ENCODE measurements at places on chromosomes 4 and X.
A peak's percentile ranks its signal among the peaks of the same experiment; 100 is the strongest.

DNA sequence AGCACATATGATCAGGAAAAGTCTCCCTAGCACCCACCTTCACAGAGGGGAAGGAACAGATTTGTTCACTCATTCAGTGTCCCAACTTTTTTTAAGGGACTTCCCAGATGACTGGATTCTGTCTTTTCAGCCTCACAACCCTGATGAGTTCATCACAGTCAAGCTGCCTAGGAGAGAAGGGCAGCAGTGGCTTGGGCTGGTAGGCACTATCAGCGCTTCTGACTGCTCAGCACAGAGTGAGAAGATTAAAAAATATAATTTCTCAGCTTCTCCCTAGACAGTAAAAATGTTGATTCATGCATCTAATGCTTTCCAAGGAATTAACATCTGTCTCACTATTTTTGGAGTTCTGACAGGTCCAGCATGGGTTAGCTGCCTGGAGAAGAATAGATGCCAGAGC, 328.2 kb downstream of the DTHD1 start:
- no peak overlapping the region for H3K4me3 ChIP-seq
- DNase-seq = no peak
- H3K36me3 ChIP-seq = no peaks in the 10 kb centered on the region
- H3K27me3 ChIP-seq = no peaks in the 10 kb centered on the region

DNA sequence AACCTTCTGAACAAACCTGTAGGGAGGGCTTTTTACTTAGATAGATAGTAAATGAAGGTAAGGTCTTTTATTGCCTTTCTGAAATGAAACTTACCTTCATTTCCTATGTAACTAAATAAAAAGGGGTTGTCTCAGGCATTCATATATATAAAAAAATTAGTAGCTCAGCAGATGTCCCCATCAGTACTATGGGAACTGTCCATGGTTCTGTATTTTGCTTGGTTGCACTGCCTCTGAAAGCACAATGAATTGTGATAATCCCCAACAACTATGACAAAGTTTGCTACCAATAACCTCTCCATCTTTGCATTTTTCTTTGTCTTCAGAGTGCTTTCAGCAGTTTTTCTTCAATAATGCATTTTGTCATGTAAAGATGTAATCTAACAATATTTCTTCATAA, 222.4 kb downstream of the SLIT2 start:
- H3K27me3 ChIP-seq = peaks cover 2% of the 10 kb centered on the region
- no peaks in the 10 kb centered on the region for H3K36me3 ChIP-seq
- H3K4me1 ChIP-seq = no peaks in the 10 kb centered on the region
- DNase-seq = no peak
- no peak overlapping the region for H3K4me3 ChIP-seq

- no peaks in the 10 kb centered on the region for H3K27me3 ChIP-seq
- no peak overlapping the region for H3K27ac ChIP-seq
- H3K4me1 ChIP-seq = no peaks in the 10 kb centered on the region
- no peaks in the 10 kb centered on the region for H3K36me3 ChIP-seq
These were observed 1513.2 kb downstream of the ARAP2 start for GRCh38 chr4:34731070-34731469.

DNA sequence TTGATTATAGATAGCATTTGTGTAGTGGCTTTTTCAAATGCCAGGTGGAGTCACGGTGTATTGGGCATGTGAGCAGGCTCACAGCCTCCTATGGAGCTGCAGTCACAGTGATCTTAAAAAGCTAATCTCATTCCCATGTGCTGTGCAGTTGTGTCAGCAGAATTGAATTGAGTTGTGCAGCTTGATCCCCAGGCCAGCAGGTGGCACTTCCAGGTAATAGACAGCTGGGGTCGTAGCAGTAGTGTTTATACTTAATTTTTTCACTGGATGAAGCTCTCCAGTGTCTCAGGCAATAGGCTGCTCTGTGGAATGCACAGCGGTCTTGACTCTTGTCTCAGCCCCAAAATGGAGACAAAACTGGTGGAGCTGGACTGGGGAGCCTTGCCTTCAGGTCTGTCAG, 1028.1 kb downstream of the SH3BGRL start:
- no peaks in the 10 kb centered on the region for H3K36me3 ChIP-seq
- no peak overlapping the region for H3K27ac ChIP-seq

DNA sequence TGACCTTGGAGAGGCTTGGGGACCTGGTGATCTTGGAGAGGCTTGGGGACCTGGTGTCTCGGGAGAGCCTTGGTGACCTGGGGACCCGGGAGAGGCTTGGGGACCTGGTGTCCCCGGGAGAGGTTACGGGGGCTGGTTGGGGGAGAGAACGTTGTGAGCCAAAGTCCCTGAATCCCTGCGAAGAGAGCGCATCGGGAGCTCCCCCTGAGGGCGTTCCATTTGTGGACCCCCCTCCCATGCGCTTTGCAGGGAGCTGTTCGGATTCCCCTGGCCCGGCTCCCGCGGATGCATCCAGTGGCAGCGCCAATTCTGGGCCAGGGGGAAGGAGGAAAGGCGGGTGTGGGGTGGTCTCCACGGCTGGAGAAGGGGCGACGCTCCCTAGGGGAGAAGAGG, 13.3 kb downstream of the SHOX start:
- H3K27ac ChIP-seq = no peak overlapping the region
- H3K36me3 ChIP-seq = no peaks in the 10 kb centered on the region
- DNase-seq = no peak
- no peaks in the 10 kb centered on the region for H3K4me1 ChIP-seq
- H3K4me3 ChIP-seq = no peak overlapping the region
- peaks cover 11% of the 10 kb centered on the region for H3K27me3 ChIP-seq

DNA sequence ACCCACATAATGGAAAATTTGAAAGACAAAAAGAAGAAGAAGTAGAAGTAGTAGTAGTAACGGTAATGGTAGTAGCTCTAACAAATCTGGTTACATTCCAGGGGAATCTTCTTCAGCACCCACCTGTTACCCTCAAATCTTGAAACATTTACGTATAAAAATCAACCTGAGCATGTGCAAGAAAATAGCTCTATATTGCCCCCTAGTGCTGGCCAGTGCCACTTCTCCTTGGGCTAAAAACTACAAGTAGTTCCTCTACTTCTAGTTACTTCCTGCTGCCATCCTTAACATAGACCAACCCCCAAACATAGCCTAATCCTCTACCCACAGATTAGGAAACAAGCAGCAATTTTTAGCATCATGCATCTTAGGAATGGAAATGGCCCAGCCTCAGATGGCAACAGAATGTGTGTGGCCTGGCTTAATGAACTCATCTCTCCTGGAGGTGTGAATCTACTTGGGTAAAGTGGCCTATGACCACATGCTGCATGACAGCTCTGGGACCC, 3.1 kb downstream of the PDGFC start:
- H3K27ac ChIP-seq = no peak overlapping the region
- H3K4me3 ChIP-seq = no peak overlapping the region
- no peaks in the 10 kb centered on the region for H3K4me1 ChIP-seq
- no peak for DNase-seq

GRCh38 chr4:34181311-34181841, 2062.9 kb downstream of the ARAP2 start:
- DNase-seq = no peak
- no peaks in the 10 kb centered on the region for H3K36me3 ChIP-seq
- no peak overlapping the region for H3K4me3 ChIP-seq
- no peak overlapping the region for H3K27ac ChIP-seq
- H3K27me3 ChIP-seq = no peaks in the 10 kb centered on the region

DNA sequence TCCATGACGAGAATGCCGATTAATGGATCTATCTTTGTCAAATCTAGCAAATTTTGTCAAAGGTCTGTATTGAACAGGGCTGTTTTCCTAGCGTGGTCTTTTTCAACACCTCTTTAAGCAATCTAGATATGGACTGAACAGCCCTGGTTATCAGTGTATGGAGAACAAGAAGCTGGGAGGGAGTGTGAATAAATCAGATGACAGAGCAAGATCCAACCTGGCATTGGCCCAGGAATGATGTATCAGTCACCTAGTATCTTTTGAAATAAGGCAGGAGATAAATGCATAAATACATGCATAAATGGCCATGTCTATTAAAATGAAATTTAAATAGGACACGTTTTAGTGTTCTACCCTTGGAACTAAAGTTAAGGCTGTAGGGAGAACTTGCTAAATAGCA, 15.7 kb upstream of the AP1S2 start:
- H3K27me3 ChIP-seq = no peaks in the 10 kb centered on the region
- H3K4me3 ChIP-seq = no peak overlapping the region
- H3K36me3 ChIP-seq = peaks cover 2% of the 10 kb centered on the region
- DNase-seq = no peak
- H3K4me1 ChIP-seq = peaks cover 5% of the 10 kb centered on the region
- H3K27ac ChIP-seq = no peak overlapping the region

DNA sequence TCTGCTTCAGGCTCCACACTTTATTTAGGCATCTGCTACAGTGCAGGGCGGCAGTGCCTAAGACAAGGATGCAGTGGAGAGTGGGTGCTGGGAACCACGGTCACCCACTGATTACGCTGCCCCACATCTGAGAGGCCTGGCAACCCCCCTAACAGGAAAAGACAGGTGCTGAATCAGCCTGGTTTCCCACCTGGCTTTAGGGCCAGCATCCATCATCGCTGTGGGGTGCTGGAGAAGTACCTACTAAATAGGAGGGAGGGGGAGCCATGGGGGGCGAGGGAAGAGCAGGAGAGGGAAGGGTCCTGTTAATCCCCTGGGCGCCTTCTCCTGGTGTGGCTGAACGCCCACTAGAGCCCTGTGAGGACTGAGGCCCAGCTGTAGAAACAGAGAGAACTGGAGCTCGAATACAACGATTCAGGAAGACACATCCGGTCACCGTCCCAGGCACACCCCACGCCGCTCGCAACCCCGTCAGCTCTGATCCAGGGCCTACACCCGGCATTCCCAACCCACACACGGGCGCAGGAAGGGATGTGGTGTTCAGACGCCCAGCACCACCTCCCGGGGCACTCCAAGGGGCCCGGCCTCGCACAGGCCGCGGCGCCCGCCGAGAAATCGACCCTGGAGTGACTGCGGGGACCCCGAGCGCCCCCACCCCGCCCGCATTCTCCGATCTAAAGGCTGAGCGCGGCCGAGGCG, 554 bp downstream of the DCTD start:
- H3K27ac ChIP-seq = peak overlapping the region; percentile 83
- H3K4me3 ChIP-seq = peak overlapping the region; percentile 84
- no peaks in the 10 kb centered on the region for H3K27me3 ChIP-seq
- DNase-seq = peak; percentile 34
- peaks cover 20% of the 10 kb centered on the region for H3K36me3 ChIP-seq
- H3K4me1 ChIP-seq = peaks cover 27% of the 10 kb centered on the region

- no peaks in the 10 kb centered on the region for H3K36me3 ChIP-seq
- no peak overlapping the region for H3K27ac ChIP-seq
- no peaks in the 10 kb centered on the region for H3K4me1 ChIP-seq
- H3K27me3 ChIP-seq = no peaks in the 10 kb centered on the region
- H3K4me3 ChIP-seq = no peak overlapping the region
- DNase-seq = no peak
These were observed 9.1 kb downstream of the CHRDL1 start for GRCh38 chrX:110786486-110786885.

- no peaks in the 10 kb centered on the region for H3K4me1 ChIP-seq
- no peak overlapping the region for H3K27ac ChIP-seq
- no peaks in the 10 kb centered on the region for H3K27me3 ChIP-seq
- no peak for DNase-seq
These were observed 12.8 kb downstream of the AIMP1 start for GRCh38 chr4:106329041-106329618.

DNA sequence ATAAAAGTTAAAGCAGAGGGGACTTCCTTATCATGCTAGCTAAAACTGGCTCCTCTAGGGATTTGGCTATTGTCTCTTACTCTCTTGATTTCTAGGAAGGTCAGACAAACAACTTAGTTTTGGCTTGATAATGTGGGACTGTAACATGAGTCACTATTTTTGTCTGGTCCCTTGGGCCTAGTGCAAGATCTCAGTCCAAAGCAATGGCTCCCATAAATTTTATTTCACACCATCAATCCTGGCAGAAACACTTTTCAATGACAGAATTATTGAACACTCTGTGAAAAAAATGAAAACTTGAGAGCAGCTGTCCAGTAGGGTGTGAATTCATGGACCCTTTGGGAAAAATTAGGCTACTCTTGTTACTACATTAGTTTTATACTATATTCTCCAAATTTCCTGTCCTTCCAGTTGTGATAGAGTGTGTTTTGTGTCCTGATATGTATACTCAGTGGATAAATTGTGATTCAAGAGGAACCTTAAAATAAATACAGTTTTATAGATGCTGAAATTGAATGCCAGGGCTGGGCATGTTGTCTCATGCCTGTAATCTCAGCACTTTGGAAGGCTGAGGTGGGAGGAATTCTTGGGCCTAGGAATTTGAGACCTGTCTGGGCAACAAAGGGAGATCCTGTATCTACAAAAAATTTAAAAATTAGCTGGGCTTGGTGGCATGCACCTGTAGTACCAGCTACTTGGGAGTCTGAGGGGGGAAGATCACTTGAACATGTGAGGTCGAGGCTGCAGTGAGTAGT, 10.8 kb upstream of the SNCA start:
- H3K27ac ChIP-seq = no peak overlapping the region
- H3K4me1 ChIP-seq = no peaks in the 10 kb centered on the region
- no peak overlapping the region for H3K4me3 ChIP-seq
- no peaks in the 10 kb centered on the region for H3K27me3 ChIP-seq
- H3K36me3 ChIP-seq = no peaks in the 10 kb centered on the region
- DNase-seq = no peak

GRCh38 chr4:166662266-166662843, 571.9 kb downstream of the SPOCK3 start:
- no peak overlapping the region for H3K4me3 ChIP-seq
- DNase-seq = no peak
- H3K4me1 ChIP-seq = no peaks in the 10 kb centered on the region
- no peak overlapping the region for H3K27ac ChIP-seq
- no peaks in the 10 kb centered on the region for H3K36me3 ChIP-seq

Measured in memory B cell (primary cell).